Mesenchymal stem cell (in vitro differentiated cells and primary cell): ENCODE measurements at places on chromosomes 12 and 14.

GRCh38 chr12:21980544-21980943 is 39.3 kb upstream of the ABCC9 start:
- DNase-seq: no peak

DNA sequence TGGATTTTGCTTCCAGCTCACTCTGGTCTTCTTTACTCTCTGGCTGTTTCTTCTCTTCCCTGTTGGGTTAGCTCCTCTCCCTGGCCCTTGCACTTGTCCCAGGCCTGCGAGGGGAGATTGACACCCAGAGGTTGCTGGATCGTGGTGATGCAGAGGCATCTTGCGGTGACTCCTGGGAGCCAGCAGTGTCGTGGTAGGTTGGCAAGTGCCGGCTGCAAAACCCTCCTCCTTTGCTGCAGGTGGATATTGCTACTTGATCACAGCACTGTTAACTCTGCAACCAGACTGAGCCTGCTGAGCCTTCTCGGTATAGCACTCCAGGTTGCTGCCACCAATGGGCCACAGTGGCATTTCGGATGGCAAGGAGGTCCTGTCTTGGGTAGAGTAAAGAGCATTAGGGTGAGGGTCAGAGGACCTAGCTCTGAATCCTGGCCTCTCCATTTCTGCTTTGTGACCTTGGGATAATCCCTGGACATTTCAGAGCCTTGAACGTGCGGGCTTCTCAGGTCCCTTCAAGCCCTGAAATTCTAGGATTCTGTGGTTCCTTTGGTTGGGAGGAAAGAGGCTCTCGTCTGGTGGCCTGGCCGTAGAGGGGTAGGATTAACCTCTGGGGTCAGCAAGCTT is 87.4 kb downstream of the TSPAN9 start:
- no peak for DNase-seq

DNA sequence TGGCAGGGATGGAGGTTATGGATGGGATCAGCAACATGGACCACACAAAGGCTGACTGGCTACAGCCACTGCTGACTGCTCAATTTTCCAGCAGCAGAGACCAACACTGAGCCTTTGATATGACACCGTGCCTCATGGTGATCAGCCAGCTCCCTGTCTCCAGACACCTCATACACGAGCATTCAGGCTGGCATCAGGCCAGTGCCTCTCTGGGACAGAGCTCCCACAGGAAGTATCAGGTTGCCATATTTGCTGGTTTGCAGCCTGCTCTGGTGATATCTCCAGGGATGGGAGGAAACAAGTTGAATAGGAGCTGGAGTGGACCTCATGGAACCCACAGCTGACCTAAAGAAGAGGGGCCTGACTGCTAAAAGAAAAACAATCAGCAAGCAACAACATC is 471.2 kb upstream of the ATXN7L3B start:
- no peak for DNase-seq

DNA sequence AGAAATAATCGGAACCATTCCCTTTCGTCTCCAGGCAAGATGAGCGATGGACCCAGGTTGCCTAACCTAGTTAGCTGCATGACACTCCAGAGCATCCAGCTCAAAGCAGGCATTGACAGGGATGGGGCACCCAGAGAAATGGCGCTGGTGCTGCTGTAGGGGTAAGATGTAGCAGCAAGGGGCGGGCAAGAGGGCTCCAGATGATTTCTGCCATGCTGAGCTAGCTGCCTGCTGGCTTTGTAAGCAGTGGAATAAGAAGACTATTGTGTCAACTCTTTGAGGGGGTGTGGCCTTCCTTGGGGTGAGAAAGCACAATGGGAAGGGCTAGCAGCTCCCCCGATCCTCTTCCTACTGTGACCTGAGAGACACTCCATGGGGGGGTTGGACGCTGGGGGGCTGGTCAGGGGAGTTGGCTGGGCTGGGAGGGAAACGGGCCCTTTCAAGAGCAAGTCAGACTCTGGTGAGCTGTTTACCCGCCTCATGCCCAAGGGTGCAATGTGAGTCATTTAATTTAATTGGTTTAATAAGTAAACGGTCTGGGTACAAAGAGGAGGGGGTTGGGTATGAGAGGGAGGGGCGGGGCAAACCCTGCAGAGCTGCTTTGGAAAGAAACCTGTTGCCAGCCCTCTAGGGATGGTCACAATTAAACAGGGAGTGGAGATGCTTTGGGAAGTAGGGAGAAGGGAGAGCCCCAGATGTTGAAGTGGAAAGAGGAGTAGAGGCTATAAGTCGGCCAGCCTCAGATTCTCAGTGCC is 50.5 kb downstream of the B4GALNT3 start:
- no peak for DNase-seq

DNA sequence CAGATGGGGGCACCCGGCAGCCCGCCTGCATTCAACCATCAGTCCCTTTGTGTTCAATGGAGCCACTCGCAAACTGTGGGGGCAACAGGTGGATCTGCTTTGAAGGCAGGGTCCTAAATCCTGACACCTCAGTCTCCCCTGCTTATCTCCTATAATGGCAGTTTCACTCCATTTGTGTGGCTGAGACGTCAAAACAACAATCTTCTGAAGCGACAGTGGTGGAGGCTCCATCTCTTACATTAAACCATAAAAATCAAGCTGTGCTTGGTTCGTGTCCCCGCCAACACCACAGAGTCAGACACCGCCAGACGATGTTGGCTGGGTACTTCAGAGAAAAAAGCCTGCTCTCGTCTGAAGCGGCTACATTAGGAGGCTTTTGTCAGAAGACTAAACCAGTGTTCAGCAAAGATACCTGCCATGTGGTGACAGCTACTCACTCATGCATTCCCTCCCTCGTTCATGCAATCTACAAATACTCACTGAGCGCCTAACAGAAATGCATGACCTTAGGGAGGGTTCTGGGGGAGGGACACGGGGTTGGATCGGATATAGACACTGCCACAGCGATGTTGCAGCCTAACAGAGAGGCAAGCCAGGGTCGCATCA is 253.9 kb downstream of the FOXN3 start:
- DNase-seq: no peak

- no peak for DNase-seq
Measured at GRCh38 chr14:28576523-28576922, 190.1 kb upstream of the FOXG1 start.
